ENCODE measurements at places on chromosomes 7 and 10. TPM values are rescaled to one million over a fixed set of nuclear protein-coding genes. Genes with fewer than 3 reads are reported as not detected.

WNT8B gene
- total RNA-seq = not detected

DNA sequence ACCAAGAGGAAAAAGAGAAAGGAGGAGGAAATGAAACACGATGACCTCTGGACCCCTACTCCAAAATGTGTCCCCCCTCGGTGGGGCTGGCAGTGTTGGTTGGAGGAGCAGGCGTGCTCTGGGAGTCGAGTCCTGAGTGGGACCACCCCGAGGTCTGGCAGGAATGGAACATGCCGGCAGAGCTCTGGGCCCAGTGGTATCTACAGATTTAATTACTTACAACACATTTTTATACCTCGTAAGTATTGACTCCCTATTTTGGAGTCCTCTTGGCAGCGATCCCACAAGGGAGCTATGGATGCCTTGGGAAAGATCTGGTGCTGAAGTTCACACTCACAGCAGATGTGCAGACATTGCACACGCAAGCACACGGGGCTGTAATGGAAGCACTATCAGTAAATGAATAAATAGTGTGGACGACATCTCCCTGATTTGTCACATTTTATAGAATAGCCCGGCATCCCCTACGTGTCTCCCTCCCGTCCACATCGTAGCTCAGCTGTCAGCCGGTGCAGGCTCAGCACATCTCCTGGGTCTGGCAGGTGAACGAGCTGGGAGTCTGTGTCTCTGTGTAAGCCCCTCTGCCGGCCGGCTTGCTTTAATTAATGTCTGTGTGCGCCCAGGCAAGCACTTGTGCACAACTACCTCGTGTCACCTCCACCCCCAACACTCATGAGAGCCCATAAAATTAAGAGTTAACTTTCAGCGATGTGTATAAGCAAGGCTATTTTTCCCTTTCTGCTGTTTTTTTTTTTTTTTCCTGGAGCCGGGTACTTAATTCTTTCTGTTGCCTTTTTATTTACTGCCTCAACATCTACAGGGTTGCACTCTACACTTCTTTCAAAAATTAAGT lies 603.2 kb downstream of the LRMDA start:
- no peak for DNase-seq

PPP1R17 gene
- total RNA-seq = not detected

DNA sequence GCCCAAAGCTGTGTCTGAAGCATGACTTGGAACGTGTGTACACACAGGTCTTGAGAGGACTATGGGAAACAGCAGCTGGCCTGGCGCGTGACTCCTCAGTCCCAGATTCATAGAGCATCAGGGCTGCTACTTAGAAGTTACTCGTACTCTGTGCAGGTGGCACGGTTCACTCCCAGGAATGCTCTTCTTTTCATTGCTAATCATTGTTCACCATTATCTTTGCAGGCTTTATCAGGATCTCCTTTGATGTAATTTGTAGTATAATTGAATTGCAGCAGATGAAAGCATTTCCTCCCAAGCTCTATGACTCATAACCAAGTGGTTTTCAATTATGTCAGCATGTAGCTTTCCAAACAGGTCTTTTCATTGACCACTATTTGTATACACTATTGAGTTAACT lies 938.9 kb downstream of the NRG3 start:
- DNase-seq = no peak

CNNM1 gene
- not detected for total RNA-seq

DNA sequence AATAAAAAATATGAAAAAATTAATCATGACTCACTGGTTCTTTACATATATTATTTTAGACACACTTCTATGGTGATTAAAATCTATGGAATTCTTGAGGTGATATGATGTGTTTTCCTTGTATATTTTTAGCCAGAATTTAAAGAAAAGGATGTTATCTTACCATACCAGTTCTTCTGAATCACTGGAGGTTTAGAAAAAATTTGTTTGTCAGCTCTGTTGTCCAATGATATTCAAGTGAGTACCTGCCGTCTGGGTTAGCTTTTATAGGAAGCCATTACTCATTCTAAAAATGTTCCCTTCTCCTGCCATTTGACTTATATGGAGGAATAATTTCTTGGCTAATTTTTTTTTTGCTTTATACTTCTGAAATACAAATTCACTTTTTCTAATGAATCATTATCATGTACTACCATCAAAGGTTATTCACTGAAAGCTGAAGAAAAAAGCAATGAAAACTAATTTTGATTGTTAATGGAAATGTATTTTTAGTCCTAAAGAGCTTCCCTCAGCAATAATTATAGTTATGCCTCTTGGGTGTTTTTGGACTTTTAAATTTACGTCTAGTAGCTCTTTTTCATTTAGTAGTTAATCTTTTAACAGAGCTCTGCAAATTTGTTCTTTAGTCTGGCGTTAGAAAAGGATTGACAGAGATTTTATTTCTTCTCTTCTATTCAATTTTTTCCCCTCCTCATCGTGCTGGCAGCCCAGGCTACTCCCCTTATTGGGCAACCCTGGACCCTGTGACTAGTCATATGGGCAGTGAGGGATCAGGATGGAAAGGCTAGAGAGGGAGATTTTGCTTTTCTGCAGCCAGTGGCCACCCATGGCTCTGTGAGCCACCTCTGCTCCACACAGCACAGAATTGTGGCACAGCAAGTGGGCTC lies 434.2 kb downstream of the LRMDA start:
- DNase-seq = no peak

CFAP46 gene
- 0.86 TPM for total RNA-seq

GRID2IP gene
- not detected for total RNA-seq

GRCh38 chr7:130154131-130154500 lies 51.1 kb downstream of the TMEM209 start:
- DNase-seq = no peak

PPP1R3C gene
- 224 TPM for total RNA-seq

GRCh38 chr10:86385806-86386205 lies 19.2 kb upstream of the GRID1 start:
- DNase-seq = no peak

PPIF gene
- total RNA-seq = 200 TPM

- no peak for DNase-seq
Observed at GRCh38 chr7:68537051-68537773, 1061.1 kb upstream of the AUTS2 start.

GRCh38 chr7:16991551-16991950 lies 109.8 kb upstream of the AGR3 start:
- DNase-seq = no peak

DNA sequence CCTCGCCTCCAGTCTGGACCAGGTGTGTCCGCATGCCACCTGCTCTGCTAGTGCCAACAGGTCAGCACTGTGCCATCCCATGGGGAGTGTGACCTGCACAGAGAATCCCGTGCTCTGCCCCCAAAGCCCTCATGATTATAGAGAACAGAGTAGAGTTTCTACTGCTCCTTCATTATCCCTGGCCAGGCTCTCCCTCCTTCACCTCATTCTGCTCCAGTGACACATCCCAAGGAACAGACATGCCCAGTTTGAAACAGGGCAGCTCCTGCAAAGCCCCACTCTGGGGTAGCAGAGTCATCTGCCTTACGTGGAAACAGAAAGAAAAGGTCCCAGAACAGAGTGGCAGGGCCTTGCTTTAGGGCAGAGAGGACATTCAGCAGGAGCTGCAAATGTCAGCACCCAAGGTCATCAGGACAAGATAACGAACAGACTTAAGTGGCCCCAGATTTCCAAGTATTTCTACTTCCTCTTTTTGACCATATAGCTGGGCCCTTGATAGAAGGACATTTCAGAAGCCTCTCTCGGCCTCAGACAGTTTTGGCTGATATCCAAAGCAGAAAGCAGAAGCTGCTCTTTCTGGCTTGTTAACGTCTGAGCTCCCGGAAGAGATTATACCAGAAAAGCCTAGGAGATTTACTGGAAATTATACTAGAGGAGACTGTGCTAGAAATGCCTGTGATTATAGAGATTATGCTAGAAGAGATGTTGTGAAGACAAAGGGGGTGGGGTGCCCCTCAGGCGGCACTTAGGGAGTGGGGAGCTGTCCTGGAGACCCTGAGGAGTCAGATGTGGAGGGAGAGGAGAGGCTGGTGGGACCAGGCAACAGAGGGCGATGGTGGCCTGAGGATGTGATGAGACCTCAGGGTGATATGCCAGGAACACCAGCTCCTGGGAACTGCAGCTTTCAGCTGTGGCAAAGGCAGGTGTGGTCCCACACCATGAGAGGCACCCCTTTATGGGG lies 12.6 kb downstream of the TMEM176B start:
- DNase-seq = peak; percentile 55

CCL26 gene
- total RNA-seq = 0.55 TPM

DNA sequence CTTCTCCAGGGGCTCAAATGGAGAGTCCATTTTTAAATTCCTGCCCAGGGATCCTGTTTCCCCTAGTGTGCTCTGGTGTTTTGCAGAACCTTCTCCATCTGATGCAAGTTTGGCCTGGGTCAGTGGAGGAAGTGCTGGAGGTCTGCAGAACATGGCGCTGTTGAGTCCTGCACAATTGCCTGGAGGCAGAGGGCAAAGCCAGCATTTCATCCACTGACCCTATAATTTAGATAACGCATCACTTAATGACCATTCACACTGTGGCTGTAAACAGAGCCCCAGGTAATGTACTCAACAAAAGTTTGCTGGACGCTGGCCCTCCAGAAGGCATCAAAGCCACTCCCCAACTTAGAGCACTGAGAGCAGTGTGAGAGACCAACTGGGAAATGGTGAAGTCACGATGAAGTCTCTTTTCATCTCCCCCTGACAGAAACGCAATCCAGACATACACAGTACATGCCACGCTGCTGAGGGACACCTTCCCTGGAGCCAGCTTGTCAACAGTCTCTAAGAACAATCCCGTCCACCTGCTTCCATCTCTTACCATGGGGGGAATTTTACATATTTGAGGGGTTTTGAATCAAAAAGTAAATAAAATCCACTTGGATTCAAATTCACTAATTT lies 13.4 kb downstream of the C10orf71 start:
- no peak for DNase-seq

DNA sequence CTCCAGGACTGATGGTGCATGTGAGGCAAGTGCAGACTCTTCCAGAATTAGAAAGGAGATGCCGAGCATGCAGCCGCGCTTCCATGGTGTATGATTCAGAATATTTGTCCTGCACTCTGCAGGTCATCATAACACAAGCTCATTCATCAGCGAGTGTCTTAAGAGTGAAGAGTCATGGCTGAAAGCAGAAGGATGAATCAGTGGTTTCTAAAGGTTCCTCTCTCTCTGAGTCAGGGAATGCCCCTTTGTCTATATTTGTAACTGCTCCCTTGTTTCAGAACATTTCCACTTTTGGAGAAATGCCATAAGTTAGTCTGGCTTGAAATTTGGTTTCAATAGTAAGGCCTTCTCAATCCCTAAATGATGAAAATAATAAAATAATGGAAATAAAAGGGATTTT lies 52.3 kb downstream of the HECW1 start:
- DNase-seq = no peak

GRM3 gene
- total RNA-seq = 0.24 TPM

FGF8 gene
- total RNA-seq = not detected

DNA sequence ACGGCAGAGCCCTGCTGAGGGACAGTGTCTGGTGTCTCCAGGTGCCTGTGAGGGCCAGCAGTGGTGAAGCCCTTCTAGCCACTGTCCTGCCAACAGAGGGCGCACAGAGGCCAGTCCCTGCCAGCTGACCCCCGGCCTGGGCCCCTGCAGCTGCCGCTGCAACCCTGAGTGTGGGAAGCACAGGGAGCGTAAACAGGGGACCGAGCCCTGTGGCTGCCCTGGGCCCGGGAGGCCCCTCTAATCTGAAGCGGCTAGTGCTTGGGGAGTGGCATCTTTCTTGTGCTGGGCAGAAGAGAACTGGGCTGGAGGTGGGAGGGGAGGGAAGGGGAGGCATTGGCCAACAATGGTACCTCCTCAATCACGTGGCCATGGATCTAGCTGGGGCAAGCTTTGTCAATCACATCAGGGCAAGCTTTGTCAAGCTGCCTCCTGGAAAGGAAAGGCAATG lies 34.6 kb downstream of the TRIM8 start:
- peak; percentile 63 for DNase-seq

DNA sequence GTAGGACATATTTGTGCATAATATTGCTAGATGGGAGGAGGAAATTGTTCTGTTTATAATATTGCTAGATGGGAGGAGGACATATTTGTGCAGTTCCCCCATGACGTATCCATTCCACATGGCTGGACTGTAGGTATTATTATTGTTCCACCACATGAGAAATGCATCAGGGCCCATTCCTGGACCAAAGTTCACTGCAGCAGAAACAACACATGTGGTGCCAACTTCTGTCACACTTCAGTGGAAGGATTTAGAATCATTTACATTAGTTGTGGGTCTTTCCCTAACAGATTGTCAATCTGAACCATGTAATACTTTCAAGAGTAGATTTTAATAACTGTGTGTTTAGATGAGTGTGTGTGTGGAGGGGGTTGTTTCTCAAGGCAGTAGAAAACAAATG lies 32.7 kb upstream of the MACC1 start:
- DNase-seq = no peak

DNA sequence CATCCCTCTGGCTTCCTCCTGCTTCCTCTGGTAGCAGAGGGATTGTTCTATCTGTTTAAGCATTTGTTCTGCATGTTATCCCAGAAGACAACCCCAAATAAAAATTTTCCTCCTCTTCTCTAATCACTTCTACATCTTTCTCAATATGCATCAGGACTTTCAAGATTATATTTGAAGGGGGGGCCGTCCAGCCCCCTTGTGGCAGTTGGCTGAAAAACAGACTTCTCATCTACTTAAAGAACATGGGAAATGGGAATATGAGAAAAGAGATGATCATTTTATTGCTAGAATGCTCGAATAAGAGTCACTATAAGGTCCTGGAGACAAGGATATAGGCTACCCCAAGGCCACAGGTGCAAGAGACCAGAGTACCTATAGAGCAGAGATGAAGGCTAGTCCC lies 466.0 kb downstream of the REEP3 start:
- no peak for DNase-seq

PKD2L1 gene
- not detected for total RNA-seq

GRCh38 chr10:123642697-123643096 lies 23.5 kb upstream of the GPR26 start:
- DNase-seq = no peak

DNA sequence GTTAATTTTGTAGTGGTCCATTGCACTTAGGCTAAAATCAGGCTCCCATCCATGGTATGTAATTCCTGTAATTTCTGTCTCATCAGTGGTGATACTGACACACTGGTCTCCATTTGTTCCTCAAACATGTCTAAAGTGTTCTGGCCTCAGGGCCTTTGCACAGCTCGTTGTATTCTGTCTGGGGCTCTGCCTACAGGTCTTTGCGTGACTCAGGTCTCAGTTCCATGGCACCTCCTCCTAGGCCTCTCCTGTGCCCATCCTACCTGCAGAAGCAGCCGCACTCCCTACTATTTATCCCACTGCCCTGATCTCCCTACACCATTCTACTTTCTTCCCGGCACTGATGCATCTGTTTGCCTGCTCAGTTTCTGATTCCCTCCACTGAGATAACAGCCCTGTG lies 173.8 kb downstream of the ITGA8 start:
- no peak for DNase-seq

- DNase-seq = no peak
Observed at GRCh38 chr7:122914812-122915211, 28.6 kb upstream of the CADPS2 start.

- no peak for DNase-seq
Observed at GRCh38 chr7:94969434-94970084, 62.2 kb downstream of the PPP1R9A start.

DNA sequence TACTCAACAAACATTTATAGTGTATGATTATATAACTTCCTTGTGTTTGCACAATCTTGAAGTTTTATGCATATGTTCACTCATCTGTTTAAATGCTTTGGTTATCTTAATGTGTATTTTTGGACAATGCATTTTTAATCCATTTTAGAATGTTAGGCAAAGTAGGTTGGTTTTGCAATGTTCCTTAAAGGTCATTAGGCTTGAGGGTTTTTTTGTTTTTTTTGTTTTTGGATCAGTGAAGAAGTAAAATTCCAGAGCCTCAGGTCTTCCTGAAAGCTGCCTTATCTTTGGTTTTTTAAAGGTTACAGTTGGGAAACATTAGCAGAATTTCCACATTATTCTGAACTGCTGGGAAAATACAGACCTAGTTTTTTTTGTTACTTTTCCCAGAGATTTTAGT lies 12.8 kb downstream of the MDFIC start:
- DNase-seq = no peak

Data from heart right ventricle (tissue), 16 donors.